Urothelium cell line (cell line): ENCODE measurements at places on chromosomes 7 and 10.

DNA sequence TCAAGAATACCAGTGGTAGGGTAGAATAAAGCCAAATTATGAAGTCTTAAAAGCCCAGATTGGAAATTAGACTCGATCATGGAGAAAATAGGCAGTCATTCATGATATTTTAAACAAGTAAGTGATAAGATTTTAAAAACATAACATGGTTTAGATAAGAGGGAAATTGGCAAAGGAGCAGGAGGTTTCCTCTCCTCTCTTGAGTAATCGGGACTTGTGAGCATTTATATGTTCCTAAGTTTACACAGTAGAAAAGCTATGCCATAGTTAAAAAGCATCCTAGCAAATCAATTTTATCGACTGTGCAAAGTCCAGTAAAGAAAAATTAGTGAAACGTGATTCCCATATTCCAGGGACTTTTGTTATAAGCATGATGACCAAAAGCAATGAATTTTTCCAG is 313.2 kb downstream of the AHR start:
- no peak for DNase-seq

DNA sequence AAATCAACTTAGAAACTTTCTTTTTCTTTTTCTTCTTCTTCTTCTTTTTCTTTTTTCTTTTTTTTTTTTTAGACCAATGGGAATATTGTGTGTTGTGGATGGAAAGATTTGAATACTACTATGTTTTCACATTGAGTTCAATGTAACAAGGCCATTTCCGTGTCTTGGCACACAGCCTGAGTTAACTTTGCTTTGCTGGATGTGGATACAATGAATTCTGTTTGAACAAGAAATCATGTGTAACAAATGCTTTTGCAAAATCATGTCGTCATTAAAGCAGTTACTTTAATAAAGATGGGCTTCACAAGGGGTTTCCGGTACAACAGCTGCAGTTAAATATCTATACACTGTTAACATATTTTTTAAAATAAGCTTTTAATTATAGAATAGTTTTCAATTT is 13.5 kb upstream of the ENTPD1 start:
- DNase-seq = no peak

DNA sequence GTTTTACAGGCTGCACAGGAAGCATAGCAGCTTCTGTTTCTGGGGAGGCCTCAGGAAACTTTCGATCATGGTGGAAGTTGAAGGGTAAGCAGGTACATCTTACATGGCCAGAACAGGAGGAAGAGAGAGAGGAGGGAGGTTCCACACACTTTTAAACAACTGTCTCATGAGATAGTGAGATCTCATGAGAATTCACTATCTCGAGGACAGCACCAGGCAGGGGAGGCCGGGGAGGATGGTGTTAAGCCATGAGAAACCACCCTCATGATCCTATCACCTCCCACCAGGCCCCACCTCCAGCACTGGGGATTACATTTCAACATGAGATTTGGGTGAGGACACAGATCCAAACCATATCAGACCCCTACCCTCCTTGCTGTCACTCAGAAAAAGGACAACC is 23.7 kb downstream of the ZNF503 start:
- DNase-seq = no peak

DNA sequence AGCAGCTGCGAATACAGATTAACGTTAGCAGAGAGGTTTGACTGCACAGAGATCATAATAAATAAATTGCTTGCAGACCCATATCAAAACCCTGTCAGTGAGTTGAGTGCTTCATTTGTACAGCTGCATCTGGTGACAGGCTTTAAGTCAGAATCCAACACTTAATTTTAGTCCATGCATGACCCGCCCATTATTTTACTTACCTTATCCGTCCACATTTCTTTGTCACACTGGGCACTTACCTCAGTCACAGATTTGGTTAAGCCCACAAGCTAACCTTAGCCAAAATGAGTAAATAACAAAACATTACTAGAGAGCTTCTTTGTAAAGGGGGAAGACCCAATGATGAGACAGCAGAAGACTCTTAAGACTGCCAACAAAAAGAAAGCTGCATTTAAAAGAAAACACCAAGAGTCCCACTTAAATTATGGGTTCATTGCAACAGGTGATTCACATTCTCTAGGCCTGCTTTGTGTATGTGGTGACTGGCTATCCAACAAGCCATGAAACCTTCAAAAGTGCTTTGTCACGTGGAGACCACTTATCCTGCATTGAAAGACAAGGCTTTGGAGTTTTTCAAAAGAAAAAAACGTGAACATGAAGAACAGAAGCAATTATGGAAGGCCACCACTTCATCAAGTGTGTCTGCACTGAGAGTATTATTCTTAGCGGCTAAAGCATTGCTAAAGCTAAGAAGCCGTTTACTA is 32.2 kb downstream of the PHTF2 start:
- DNase-seq = no peak

- no peak for DNase-seq
Measured at GRCh38 chr10:130763491-130763890, 548.0 kb downstream of the TCERG1L start.

DNA sequence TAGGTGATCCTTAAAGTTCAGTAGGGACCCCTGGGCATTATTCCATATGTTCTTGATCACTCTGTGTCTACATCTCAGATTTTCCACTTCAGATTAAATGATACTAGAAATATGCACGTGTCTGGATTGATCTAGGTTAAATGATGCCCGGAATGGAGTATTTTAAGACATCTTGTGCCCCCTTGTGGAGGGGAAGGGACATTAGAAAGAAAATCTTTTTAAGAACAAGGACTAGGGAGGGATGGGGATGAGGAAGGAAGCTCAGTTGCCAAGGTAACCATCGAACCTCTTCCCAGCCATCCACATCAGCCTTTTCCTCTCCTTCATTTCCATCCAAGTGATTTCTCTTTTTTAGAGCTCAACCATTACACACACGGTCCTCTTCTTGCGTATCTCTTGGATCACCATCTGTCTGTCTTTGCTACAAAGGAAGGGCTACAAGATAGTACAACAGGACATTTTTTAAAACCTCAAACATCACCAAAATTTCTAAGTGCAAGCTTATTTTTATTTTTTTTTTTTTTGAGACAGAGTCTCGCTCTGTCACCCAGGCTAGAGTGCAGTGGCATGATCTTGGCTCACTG is 40.5 kb downstream of the PRSS2 start:
- no peak for DNase-seq

GRCh38 chr7:131222171-131222570 is 105.5 kb upstream of the MKLN1 start:
- no peak for DNase-seq

- no peak for DNase-seq
Measured at GRCh38 chr7:155734445-155734809, 77.8 kb downstream of the SHH start.

GRCh38 chr7:50557099-50557498 is 8.1 kb downstream of the DDC start:
- no peak for DNase-seq

- no peak for DNase-seq
Measured at GRCh38 chr7:136067277-136067676, 90.1 kb upstream of the MTPN start.

DNA sequence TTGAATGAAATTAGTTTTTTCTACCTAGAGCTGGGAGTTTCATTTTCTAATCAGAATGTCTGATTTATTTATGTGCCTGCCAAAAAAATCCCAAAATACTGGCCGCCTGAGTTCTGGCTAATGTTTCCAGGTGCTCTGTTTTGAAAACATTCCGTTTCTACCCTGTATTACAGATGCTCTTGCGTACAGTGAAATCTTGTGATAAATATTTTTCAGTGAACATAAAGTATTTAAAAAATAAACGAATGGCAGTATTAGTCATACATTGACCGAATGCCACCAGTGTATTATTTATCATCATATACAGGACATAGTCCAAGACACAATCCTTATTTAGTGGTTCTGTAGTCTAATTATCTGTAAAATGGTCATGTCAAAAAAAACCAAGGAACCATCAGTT is 102.8 kb downstream of the KAT6B start:
- no peak for DNase-seq

GRCh38 chr10:64201936-64202335 is 680.7 kb downstream of the REEP3 start:
- no peak for DNase-seq

DNA sequence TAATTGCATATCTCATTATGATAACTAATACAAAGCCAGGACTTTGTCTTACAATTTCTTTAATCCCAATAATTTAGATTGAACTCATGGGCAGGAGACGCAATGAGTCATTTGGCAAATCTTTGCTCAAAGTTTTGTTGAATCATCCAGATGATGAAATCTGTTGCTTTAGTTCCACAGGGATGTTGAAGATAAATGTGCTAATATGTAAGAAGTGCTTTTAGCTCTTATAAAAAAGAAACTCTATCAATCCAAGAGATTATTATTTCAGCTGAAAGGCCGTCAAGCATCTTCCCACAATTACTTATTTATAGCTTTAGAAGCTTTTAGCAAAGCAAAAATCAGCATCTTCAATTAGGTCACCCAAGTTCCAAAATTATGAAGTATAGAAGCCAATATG is 36.8 kb upstream of the ANK3 start:
- DNase-seq = peak; percentile 40

DNA sequence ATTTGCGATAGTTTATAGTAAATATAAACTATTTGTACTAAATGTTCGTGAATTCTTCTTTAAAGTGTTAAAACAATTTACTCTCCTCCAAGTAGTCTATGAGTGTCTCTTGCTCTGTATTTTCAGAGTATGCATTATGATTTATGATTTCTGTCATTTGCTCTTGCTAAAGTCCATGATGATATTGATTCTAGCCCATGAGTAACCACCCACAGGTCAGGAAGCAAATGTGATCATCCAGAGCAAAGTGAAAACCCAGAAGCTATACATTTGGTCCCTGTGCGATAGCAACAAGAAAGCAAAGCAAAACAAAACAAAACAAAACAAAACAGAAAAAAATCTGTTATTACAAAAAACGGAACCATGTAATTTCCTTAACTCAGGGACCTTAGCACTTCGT is 225.9 kb downstream of the HDAC9 start:
- no peak for DNase-seq

- peak; percentile 61 for DNase-seq
Measured at GRCh38 chr7:24572393-24572996, 757 bp upstream of the PALS2 start.

DNA sequence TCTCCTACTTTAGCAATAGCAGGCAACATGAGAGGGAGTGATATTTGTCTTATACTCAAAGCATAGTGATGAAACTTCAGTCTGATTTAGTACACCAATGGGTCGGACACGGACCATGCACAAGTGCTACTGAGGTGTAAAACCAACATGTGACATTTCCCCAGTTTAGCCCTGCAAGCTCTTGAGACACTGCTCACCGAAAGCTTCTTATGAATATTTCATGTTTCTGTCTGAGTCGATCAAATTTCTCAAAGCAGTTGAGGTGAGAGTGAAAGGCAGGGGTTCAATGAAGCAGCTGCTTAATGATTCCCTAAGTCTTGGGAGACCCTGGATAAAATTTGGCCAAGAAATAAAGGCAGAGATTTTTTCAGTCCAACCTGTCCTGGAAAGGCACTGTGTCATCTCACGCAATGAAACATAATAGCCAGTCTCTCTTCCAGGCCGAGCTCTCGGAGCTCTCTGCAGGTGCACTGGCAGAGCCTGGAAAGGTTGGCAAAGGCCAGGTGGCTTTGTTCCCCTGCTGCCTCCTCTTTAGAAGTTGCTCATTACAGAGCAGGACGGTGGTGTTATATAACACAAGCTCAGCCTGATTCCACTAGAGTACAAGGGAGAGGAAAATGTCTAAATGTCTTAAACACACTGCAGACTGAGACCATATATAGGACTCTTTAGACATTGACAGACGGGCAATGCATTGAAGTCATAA is 33.9 kb upstream of the XPNPEP1 start:
- no peak for DNase-seq

DNA sequence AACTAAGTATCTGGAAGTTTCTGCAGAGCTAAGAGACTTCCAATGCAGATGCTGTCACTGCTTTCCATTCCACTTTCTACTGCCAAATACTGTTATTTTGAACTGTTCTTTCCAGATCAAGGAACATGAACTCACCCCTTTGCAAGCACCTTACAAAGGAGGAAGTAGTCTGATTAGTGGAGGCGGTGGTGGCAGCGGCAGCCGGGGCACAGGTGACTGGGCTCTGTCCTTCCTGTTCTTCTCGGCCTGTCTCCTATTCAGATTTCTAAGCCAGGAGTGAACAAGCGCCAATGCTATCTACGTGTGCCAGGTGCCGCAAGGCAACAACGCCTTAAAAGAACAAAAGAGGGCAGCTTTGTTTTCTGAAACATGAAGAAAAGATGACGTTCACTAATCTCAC is 44.9 kb downstream of the BEND7 start:
- DNase-seq = no peak

DNA sequence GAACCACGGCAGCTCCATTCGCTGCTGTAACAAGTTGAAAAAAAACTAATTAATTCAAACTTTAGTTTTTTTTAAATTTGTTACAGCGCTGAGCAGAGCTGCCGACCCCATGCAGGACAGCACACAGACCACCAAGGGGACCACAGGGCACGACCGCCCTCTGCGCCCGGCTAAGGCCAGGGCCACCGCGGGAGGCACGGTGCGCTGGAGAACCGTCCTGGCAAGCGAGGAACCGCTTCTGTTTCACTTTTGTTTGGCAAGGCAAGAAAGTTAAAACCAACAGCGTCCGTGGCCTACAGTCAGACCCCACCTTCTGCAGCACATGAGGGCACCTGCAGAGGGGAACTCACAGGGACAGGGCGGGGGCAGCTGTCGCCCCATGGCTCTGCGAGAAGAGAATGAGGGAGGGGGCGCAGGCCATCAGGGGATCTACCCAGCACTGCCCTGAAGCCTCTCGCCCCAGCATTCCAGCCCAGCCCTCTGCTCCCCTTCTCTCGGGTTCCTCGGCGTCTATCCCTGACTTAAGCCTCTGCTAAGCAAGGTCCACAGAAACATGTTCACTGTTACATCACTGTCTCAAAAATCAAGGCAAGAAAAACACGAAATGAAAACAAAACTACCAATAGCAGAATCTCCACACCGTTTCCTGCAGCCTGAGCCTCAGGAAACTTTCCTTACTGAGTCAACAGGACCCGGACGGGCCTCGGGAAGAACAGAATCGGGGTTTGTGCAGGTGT is 204.4 kb downstream of the DIP2C start:
- DNase-seq = no peak

DNA sequence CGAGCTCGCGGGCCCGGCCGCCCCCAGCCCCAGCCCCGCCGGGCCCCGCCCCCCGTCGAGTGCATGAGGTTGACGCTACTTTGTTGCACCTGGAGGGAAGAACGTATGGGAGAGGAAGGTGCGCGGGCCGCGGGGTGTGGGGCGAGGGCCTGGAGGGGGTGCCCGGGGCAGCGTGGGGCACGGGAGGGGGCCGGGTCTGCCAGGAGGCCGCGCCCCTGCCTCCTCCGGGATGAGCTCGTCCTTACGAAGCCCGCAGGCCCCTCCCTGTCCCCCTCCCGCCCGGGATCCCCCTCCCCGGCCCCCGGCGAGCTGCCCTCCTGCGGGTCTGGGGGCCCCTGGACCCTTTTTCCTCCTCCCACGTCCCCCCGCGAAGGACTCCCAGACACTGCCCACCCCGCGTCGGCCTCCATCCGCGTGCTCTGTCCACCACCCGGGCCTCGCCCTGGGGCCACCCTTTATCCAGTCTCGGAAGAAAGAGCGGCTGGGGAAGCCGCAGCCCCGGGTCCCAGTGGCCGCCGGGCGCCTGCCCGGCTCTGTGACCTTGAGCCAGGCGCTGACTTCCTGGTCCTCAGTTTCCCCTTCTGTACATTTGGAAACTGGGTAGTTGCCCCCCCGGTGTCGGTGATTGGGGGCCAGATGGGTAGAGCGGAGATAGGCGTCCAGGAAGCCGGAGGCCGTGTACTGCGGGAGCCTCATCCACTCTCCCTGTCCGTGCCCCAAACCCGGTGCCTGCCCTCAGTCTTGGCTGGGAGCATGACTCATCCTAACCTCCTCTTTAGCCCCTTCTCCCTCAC is 521 bp downstream of the LIMK1 start:
- DNase-seq = peak; percentile 71
